ENCODE measurements at places on chromosomes 5 and 9.
A peak's percentile ranks its signal among the peaks of the same experiment; 100 is the strongest.

DNA sequence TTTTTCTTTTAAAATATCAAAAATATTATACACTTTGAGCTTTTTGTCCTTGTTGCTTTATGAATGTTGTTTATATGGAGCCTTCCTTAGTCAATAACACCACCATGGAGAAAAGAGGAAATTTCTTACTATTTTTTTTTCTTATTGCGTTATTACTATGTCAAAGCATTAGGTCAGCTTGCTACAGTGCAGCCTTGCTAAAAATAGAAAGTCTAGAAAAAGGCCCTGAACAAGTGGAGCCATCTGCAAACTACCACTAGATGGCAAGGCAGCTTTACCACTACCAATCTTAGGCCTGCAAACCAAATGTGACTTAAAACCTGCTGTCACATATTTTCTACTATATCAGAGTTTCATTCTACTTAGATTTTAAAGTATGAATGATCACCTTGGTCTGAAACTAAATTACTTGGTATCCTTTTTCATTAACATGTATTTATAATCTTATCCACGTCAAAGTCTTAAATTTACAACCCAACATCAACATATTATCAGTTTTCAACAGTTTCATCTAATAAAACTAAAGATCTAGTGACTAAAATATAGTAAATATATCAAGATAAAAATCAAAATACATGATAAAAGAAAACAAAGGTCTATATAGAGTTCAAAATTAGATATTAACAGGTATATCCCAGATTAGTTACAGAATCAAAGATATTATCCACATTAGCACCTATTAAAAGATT is 113.1 kb upstream of the ACOT12 start:
- DNase-seq, result peak; percentile 24

GRCh38 chr5:141507387-141508091 is 18.7 kb downstream of the PCDHGC5 start:
- no peak for DNase-seq

GRCh38 chr9:115157245-115157674 is 39.3 kb upstream of the TNC start:
- DNase-seq, result no peak

DNA sequence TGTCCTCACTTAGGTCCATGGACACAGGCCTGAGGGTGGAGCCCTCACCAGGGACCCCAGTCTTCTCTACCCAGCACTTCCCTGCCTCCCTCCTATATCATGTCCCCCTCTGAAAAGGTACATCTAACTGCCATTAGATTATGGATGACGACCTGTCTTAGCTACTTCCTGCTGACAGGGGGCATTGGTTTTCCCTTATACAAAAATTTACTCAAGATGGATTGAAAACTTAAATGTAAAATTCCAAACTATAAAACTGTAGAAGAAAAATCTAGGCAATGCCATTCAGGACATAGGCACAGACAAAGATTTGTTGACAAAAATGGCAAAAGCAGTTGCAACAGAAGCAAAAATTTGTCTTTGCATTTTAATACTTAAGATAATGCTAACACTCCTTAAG is 623.2 kb upstream of the FAM174A start:
- DNase-seq, result no peak

DNA sequence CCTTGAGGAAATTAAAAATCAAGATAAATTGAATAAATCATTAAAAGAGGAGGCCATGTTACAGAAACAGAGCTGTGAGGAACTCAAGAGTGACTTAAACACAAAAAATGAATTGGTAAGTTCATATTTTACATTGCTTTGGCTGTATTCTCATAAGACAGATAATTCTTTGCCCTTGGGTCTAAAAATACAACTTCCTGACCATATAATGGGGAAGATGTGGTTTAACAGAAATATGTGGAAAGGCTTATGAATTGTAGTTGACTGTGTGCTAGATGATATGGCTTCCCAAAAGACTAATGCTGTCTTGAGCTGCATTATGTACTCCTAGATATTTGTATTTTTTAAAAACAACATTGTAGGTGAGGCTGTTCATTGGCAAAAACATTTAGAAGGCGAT is 33.1 kb downstream of the CNTRL start:
- DNase-seq, result no peak

DNA sequence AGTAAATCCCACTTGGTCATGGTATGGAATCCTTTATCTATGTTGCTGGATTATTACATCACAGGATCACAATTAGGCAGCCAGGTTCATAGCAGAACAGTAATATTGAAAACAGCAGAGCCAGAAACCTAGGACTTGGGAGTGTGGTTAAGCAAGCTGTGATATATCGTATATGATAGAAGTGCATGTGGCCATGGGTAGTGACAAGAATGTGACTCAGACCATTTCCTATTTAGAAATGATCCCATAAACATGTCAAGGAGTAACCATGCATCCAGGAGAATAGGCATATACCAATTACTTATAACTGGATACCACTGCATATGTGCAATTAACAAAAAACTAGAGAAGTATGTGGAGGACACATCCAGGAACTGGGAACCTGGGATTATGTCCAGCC is 31.2 kb downstream of the AMBP start:
- DNase-seq, result no peak

DNA sequence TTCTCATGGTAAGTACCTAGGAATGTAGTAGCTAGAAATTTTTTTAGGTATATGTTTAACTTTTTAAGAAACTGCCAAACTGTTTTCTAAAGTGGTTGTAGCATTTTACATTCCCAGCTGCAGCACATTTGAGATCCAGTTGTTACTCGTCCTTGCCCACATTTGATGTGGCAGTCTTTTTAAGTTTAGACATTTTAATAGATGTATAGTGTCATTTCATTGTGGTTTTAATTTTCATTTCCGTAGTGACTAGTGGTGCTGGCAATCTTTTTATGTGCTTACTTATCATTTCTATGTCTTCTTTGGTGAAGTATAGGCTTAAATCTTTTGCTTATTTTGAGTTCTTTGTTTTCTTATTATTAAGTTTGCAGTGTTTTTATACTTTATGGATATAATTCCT is 171.6 kb downstream of the GAS1 start:
- DNase-seq, result no peak

GRCh38 chr9:133767008-133767407 is 28.9 kb upstream of the SARDH start:
- no peak for DNase-seq

DNA sequence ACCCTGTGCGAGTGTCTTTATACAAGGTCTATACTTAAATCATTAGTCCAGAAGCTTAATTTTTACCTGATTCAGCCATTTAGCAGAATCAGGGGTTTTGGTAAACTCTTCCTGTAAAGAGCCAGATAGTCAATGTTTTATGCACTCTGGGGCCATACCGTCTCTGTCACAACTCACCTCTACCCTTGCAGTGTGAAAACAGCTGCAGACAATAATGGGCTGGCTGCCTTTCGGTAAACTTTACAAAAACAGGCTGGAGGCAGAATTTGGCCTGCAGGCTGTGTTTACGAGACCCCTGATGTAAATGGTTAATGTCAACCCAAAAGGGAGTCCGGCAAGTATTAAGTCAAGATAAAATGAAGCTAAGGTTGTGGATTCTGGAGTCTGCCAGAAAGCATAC is 32.8 kb downstream of the SMARCA2 start:
- DNase-seq, result no peak

DNA sequence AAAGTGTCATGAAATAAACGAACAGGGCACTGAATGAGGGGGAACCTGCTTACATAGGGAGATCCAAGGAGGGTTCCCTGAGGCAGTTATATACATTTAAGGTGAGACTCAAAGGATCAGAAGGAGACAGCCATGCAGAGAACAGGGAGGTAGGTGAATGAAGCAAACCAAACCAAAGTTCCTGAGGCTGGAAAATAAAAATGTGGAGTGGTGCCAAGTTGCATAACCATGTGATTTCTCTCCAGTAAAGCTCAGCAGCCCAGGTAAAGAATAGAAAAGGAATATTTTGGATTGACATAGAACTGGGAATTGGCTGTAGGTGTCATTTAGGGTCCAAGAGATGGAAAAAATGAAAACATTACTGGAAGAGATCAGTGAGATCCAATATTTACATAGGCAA is 110.7 kb downstream of the CAAP1 start:
- no peak for DNase-seq

GRCh38 chr5:172713113-172713808 is 57.7 kb downstream of the DUSP1 start:
- peak; percentile 58 for DNase-seq
